ENCODE measurements at places on chromosomes 11 and 22. TPM values are rescaled to one million over a fixed set of nuclear protein-coding genes. Genes with fewer than 3 reads are reported as not detected.
A peak's percentile ranks its signal among the peaks of the same experiment; 100 is the strongest.

DNA sequence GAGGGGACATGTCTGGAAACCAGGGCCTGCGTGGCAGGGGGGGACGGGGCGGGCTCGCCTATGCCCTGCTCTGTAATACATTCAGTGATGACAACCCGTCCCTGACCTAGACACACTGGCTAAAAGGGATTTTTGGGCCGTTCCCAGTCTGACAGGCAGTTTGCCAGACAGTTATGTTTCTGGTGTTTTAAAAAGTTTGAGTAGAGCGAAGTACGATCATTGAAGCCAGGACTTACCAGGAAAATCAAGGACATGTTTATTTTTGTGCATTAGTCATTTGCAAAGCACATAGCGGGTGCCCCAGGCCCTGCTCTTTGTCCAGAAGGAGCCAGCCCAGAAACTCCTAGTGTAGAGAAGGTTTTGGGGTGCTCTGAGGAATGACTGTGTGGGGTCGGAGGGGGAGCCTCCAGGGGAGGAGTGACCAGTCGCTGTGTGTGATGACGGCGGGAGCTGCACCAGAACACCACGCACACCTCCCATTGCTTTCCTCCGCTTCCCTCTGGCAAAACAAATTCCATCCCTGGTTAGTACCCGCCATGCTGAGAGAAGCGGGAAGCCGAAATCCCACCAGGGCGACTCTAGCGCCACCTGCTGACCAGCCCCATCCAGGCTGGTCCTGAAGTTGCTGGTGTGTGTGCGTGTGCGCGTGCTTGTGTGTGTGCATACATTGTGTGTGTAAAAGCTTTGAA, 50.8 kb downstream of the FBLN1 start:
- peak; percentile 87 for DNase-seq

DNA sequence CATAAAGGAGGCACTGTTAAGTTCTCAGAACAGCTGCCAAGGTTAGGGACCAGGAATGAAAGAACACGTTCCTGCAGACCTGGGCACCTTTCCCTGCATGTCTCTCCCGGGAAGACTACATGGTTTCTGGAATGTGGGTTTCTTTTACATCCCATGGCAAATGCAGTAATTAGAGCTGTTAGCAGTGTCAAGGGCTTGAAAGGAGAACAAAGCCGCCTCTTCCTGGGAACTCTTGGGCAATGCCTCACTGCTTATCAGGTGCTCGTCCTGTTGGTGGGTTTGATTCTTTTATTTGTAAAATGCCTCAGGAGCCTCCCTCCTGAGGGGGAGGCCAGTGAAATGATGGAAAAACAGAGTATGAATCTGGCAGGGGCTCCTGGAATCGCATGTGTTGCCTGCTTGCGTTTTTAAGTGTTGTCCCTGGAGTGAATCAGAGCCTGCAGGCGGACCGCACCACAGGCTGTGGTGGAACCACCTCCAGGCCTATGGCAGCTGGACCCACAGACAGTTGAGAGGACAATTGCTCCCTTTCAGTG, 723 bp upstream of the C22orf31 start:
- DNase-seq: no peak

DNA sequence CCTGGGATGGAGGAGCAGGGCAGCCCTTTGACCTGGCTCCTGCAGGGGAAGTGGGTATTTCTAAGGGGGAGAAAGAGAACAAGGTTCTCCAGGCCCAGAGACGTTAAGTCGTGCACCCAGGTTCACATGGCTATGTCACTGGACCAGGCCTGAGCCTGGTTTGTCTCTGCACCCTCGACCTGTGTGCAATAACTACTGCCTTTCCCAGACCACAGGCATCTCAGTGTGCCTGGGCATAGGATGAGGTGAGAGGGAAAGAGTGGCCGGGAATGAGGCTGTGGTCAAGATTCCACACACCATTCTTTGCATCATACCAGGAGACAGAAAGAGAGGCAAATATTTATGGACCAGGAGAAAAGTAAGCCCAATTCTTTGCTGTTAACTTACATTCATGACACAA, 66.8 kb downstream of the PRR5L start:
- no peak for DNase-seq

DNA sequence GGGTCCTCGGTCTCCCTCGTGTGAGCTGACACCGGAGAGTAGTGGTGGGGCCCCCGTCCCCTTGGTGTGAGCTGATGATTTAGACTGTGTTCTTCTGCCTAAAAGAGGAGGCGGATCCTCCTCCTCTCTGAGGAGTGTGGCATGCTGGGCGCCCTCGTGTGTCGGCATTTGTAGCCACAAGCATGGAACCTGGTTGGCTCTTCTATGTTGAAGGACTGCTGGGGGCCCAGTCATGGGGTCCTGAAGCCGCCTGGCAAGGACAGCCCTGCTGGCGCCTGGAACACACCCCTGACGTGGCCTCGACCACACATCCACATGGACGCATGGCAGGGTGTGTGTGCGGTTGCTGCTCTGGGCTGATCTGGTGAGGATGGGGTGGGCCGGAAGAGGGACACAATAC, 50.2 kb downstream of the AP2A2 start:
- no peak for DNase-seq

- DNase-seq: no peak
These were observed 31.6 kb upstream of the SNX19 start for GRCh38 chr11:130947889-130948288.

DNA sequence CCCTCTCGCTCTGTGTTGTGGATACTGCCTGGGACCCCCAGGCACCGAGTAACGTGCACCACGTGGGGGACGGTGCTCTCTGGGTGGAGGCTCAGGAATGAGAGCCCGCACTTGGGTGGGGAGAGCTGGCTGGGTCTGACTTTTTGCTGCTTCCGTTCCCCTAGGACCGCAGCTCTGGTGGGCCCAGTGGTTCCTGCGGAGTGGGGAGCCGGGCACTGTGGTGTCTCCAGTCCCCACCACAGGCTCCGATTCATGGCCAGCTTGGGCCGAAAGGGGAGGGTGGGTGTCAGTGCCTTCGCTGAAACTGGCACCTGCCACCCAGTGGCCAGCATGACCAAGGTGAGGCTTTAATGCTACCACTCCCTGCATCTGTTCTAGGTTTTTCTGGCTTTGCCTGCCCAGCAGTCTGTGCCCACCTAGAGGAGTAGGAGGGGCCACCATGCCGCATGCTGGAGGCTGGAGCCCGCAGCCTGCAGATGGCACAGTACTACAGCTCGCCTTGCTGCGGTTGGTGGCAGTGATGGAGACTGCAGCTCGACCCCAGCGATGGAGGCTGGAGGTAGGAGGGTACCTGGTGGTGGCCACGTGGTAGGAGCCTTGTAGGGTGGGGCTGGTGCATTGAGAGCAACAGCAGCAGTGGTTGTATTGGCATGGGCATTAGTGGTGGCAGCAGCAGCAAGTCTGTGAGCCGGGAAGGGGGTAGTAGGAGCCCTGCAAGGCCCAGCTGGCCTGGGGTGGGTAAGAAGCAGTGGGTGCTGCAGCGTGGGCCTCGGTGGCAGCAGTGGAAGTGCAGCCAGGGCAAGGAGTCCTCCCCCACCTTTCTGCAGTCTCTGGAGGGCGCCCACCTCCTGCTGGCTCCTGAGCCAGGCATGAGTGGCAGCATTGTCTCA, 118.8 kb upstream of the VPREB1 start:
- no peak for DNase-seq

GRCh38 chr11:102974552-102975280, 19.2 kb upstream of the MMP13 start:
- DNase-seq: no peak

DNA sequence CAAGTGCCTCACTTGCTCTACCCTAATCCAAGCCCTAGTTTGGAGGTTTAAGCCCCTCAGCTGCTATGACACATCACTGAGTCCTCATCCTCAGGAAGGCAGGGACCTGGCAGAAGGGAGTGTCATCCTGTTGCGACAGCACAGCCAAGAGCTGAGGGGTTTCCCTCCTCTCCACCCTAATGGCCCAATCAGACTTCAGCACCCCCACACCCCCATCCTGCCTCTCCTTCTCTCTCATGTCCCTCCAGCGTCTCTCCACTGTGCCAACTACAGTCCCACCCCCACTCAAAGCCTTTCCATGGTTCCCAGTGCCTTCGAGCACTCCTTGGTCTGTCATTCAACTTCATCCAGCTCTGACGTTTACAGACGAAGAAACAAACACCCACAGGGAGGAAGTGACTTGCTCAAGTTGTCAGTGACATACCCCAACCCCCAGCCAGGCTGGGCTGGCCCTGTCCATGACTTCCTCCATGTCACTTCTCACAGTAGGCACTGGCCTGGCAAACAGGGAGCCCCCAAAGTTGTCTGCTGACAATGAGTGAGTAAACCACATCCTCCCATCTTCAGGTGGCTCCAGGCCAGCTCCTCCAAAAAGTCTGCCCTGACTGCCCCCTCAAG, 15.6 kb downstream of the ARAP1 start:
- DNase-seq: no peak

GRCh38 chr11:118434553-118435289, 1.6 kb upstream of the KMT2A start:
- DNase-seq: peak; percentile 64

GRCh38 chr11:99452075-99452474, 431.3 kb downstream of the CNTN5 start:
- no peak for DNase-seq

DNA sequence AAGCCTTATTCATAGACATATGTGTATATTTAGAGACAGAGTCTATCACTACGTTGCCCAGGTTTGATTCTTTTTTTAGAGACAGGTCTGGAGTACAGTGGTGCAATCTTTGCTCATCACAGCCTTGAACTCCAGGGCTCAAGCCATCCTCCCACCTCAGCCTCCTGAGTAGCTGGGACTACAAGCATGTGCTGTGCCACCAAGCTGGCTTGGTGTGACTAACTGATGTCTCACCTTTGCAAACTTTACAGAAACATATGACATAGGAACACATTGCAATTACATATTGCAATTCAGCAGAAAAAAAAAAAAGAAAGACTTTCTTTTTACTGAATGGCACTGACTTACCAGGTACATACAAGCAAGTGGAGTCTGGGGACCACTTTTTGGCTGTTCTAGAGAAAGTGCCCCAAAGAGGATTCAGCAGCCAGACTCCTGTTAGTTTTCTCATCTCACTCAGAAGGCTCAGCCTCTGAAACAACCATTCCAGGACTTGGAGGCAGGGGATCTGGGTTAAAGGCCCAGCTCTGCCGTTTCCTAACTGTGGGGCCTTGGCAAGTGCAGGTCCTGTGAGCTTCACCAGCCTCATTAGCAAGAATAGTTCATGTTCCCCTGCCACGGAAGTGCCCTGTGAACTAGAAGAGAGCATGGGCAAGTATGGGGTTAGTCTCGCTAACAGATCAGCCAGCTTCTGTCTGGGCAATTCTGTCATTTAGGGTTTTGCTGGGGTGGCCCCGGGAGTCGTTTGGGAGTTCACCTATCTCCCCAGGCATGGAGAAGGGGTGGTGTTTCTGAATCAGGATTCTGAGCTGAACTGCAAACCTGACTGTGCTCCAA, 11.3 kb upstream of the NFAM1 start:
- no peak for DNase-seq

DNA sequence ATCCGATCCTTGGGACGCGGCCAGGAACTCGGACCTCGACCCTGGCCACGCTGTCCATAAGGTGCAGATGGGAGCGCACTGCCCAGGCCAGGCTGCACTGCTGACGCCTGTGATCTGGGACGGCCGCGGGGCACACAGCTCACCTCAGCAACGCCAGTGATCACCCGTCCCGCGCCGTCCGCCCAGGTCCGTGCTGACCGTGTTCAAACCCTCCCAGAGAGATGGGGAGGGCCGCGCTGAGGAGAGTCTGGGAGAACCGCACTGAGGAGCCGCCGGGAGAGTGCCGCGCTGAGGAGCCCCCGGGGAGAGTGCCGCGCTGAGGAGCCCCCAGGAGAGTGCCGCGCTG, 636 bp downstream of the KCNQ1OT1 start:
- DNase-seq: no peak

DNA sequence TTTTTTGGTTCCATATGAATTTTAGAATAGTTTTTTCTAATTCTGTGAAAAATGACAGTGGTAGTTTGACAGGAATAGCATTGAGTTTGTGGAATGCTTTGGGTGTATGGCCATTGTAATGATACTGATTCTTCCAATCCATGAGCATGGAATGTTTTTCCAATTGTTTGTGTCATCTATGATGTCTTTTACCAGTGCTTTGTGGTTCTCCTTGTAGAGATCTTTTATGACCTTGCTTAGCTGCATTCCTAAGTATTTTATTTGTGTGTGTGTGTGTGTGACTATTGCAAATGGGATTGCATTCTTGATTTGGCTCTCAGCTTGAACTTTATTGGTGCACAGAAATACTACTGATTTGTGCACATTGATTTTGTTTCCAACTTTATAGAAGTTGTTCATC, 3.0 kb upstream of the CSF2RB start:
- DNase-seq: no peak

- peak; percentile 74 for DNase-seq
These were observed 3.2 kb downstream of the SEZ6L start for GRCh38 chr22:26172389-26172990.

DNA sequence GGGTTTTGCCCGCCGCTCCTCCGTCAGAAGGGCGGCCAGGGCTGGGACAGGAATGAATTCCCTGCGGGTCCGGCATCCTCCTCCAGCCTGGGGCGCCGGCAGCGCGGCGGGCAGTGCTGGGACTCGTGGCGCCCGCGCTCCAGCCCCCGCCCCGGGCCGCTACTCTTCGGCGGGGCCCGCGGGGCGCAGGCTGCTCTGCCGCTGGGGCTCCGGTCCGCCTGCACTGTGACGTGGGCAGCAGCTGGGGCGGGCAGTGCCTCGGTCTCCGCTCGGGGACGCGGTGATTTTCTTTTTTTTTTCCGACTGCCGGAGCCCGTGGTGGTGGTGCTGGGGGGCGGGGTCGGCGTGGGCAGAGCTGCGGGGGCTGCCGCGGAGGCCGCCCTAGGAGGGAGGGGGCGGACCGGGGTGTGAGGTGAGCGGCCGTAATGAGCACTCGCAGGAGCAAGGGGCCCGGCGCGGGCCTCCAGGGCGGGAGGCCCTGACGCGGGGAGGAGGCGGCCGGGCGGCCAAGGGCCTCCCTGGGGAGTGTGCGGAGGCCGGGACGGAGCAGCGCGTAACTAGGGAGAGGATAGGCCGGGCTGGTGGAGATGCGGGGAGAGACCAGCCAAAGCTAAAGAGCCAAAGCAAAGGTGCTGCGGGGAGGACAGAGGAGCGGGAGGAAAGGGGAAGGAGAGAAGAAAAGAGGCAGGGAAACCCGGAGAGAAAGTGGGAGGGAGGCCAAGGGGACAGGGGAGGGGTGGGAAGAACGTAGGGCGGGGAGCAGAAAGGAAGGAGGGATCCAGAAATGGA, 73.3 kb upstream of the ZBED5 start:
- peak; percentile 94 for DNase-seq

GRCh38 chr11:19730373-19730772, 17.7 kb downstream of the NAV2 start:
- DNase-seq: peak; percentile 30

- no peak for DNase-seq
These were observed 56.5 kb downstream of the BLID start for GRCh38 chr11:122059565-122059964.

GRCh38 chr11:86124251-86125233, 55.7 kb upstream of the PICALM start:
- no peak for DNase-seq

The TMPRSS5 gene
- polyA plus RNA-seq: 0.63 TPM

The NELL1 gene
- polyA plus RNA-seq: 8.9 TPM

The KRTAP5-11 gene
- not detected for polyA plus RNA-seq

The FIBIN gene
- polyA plus RNA-seq: 25.2 TPM

The MOGAT2 gene
- polyA plus RNA-seq: 2.9 TPM

The LRRC56 gene
- 1.2 TPM for polyA plus RNA-seq

The KRTAP5-7 gene
- polyA plus RNA-seq: not detected

The PRODH gene
- polyA plus RNA-seq: 27.9 TPM

The OR8K1 gene
- polyA plus RNA-seq: not detected

The DENND6B gene
- polyA plus RNA-seq: 8.7 TPM

The JAML gene
- 5.0 TPM for polyA plus RNA-seq

The TUT1 gene
- polyA plus RNA-seq: 16.5 TPM

The CFAP68 gene
- 21.8 TPM for polyA plus RNA-seq

The CLCF1 gene
- 6.5 TPM for polyA plus RNA-seq

The NAALADL1 gene
- not detected for polyA plus RNA-seq

The TSPAN32 gene
- 4.8 TPM for polyA plus RNA-seq

The HBD gene
- not detected for polyA plus RNA-seq

The LRRC74B gene
- 0.51 TPM for polyA plus RNA-seq

The LDHAL6A gene
- polyA plus RNA-seq: 0.06 TPM

The ME3 gene
- polyA plus RNA-seq: 10.3 TPM

All from hepatocyte (in vitro differentiated cells).